ENCODE measurements at places on chromosomes 2 and 18.

- DNase-seq, result no peak
These were observed 65.6 kb downstream of the MYOM1 start for GRCh38 chr18:3154214-3154613.

GRCh38 chr2:46123013-46123412 is 174.2 kb upstream of the EPAS1 start:
- no peak for DNase-seq

DNA sequence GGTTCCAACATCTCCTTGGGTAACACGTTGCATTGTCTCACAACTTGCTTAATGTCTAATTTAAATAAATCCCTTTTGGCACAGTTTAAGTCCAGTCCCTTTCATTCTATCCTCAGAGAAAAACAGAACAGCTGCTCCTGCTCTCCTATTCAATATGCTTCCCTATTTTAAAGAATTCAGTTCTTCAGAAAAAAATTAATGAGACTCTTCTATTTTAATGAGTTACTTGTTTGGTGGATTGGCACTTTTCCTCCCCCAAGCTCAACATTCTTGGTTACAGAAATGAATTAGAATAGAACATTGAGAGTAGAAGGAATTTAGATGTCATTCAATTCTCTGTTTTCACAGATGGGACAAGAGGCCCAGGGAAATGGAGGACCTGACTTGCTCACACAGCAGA is 116.9 kb upstream of the ATP8B1 start:
- DNase-seq, result no peak

- DNase-seq, result no peak
These were observed 2.8 kb upstream of the CTDSP1 start for GRCh38 chr2:218396688-218397462.

DNA sequence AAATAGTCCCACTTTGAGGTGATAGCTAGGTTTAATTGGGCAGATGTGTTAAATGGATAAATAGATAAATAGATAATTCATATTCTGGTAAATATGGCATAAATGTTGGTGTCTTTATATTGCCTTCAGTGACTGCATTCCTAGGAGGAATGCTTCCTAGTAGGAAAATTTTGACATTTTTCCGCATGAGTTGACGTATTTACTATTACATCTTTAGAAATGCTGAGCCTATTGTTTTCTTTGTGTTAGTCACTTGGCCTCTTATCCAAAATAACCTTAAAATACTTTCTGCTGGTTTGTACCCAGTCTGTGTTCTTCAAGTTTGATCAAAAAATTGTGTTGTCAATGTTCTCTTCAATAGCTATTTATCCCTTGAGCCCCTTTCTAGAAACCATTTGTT is 495.6 kb upstream of the ZEB2 start:
- DNase-seq, result no peak

GRCh38 chr2:73937899-73938298 is 11.2 kb downstream of the DGUOK start:
- DNase-seq, result no peak

- DNase-seq, result peak; percentile 65
These were observed 142.0 kb upstream of the GAREM1 start for GRCh38 chr18:32612651-32613050.

GRCh38 chr2:80145499-80145898 is 159.1 kb downstream of the LRRTM1 start:
- DNase-seq, result no peak

DNA sequence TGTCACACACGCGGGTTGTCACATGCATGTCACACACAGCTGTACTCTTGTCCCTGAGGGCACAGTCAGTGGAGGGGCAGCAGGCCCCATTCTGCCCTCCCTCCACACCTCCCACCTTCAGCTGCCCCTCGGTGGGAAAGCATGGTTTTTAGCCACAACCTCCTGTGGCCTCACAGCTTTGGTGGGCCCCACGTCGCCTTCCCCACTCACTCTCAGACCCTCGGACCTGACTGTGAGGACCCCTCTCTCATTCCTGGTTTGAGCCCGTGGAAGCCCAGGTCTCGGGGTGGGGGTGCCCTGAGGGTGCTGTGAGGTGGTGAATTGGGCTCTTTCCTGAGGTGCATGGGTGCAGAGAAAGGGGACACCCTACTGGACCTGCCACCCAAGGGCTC is 19.9 kb downstream of the KCNG2 start:
- no peak for DNase-seq

DNA sequence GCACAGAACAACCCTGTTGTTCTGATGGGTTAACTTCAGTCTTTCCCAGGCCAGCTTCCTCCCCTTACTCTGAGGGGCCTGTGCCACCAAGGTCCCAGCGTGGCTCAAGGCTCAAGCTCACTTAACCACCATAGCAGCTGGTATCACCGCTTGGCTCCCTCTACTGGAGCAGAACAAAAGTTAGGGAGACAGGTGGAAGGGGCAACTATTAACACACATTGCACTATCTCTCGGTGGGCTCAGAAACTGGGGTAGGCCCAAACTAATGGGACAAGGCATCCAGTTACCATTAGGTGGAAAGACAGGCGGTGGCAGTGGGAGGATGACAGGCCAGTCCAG is 88.7 kb upstream of the ATL2 start:
- DNase-seq, result no peak

DNA sequence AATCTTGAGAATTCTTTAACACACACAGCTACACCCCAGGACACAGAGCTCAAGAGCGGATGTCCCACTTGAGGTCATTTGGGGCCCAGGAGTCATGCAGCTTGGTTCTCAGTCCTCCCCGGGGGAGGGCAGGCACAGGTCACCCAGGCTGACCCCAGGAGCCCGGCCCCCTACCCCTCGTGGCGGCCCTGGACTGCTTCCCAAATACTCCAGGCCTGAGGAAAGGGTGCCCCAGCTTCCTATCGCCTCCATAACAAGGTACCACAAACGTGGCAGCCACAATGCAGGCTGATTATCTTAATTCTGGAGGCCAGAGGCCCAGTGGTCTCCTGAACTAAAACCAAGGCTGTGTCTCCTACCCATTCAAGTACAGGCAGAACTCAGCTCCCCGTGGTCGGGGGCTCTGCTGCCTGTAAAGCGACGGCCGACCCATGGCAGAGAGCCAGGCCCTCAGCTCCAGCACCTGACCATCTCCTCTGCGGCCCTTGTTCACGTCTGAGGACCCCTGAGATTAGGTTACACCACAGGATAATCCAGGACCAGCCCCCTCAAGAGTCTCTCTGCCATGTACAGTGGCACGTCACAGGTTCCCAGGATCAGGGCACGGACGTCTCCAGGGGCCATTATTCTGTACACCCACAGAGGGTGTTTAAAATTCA is 10.5 kb downstream of the SLC66A2 start:
- no peak for DNase-seq

DNA sequence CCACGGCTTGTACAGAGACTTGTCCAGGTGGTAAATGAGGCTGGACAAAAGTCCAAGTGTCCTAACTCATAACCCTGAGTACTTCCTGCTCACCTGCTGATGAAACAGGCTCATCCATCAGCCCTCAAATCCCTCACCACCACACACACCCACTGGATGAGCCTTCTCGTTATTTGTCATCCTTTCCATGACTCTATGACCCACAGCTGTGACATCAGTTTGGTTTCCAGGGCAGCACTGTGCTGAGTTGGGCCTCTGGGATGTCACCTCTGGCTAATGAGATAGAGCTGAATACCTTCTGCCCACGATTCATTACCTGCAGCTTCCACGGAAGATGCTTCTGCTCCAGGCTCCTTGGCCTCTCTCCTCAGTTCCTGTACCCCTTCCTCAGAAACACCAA is 39.4 kb downstream of the SLC14A2 start:
- DNase-seq, result no peak

DNA sequence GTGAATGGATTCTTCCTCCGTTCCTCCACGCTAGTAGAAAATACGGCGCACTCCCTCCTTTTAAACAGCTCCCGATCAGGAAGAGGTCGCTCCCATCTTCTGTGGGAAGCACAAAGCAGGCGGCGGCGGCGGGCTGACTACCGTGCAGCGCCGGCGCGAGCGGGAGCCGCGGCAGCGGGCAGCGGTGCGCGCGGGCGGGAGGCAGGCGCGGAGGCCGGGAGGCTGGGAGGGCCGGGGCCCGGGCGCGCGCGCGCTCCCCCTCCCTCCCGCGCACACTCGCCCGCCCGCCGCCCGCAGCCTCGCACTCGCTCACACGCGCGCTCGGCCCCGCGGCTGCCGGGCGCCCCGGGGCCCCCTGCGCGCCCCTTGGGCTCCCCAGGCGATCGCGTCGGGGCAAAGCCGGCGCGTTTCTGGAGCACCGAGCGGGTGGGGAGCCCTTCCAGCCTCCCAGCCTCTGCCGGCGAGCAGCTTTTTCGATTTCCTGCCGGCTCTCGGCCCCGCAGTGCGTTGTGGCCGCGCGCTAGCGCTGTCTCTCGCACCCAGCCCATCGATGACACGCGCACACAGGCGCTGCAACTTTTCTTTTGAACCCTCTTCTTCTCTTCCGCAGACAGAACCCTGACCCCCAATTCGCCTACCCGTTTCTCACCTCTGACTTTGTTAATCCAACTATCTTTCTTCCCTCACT is at the start of gene SLC8A1:
Gene SLC8A1, minus strand, starts transcription at position 173 of the 688 bp plus-strand sequence.
- DNase-seq, result peak; percentile 51

- DNase-seq, result no peak
These were observed 45.4 kb downstream of the CHN1 start for GRCh38 chr2:174959787-174960186.

DNA sequence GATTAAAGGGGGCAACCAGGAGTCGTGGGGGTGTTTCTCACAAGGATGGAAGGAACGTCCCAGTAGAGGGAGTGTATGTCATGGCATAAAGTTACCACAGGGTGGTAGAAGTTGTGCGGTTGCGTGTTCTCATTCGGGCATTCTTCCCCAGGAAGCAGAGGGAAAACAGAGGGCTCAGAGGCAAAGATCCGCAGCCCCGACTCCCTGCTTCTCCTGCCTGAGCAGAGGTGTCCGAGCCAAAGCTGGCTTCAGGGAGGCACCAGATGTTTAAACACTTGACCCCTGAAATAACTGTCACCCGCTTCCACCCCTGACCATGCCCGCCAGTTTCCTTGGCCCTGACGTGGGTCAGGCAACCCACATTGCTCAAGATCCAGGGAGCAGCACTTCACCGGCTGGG is 83.7 kb downstream of the EN1 start:
- no peak for DNase-seq

GRCh38 chr2:105969552-105969951 is 224.5 kb downstream of the UXS1 start:
- no peak for DNase-seq

Data from left renal pelvis (tissue), 4 donors.